ENCODE measurements at places on chromosomes 12 and 14.

DNA sequence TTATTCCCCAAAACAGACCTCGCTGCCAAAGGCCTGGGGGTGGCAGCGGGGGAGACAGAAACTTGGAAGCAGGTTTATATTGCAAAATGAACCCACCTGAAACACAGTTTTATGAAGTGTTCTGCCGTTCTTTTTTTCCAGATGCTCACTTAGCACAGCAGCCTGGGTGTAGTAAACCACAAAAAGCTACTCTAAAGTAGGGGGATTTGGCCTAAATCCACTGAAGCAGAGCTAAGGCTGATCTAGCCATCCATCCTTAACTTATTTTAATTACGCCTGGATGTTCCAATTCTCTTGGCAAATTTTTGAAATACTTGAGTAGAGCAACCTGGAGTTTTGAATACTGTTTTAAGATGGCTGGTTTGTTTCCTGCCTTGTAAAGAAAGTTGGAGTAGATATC, 121.2 kb downstream of the GPR135 start:
- DNase-seq, result no peak

- no peak for DNase-seq
Measured at GRCh38 chr14:75821831-75822521, 159.8 kb downstream of the TGFB3 start.

DNA sequence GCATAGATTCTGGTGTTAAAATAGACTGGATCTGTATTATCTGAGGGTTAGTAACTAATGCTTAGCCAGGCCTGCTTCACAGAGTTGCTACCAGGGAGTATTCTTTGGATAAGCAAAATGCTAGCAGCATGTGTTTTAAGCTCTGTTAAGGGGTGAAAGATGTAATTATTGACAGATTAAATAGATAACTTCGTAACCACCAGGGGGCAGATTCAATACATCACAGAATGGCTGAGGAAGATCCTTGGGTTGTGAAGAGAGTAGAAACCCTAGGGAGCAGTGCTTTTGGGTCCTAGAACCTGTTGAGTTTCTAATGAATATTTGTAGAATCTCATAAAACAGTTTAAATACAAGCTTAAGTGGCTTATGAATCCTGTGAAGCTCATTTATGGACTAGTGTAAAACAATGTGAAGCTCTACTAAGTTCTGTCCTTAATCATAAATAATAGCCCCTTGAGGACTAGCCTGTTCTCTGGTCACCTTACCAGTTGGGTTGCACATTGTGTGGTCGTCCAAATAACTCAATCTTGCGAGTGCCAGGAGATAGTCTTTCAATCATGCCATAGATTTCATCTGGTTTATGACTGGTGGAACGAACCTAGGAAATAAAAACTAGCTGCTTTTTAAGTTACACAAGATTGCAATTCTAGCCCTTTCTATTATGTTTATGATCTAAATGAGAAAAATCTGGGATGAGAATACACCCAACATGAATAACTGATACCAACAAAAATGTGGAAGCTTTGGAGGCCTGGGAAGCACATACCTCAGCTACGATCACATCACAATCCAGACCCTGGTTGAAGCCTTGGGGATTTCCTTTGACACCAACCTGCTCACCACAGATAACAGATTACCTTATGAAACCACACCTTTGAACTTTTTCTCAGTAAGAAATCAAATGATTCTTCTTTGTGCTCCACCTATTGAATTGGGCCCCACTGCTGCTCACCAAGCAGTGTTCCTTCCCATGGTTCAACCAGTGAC, 12.3 kb downstream of the METTL3 start:
- no peak for DNase-seq

DNA sequence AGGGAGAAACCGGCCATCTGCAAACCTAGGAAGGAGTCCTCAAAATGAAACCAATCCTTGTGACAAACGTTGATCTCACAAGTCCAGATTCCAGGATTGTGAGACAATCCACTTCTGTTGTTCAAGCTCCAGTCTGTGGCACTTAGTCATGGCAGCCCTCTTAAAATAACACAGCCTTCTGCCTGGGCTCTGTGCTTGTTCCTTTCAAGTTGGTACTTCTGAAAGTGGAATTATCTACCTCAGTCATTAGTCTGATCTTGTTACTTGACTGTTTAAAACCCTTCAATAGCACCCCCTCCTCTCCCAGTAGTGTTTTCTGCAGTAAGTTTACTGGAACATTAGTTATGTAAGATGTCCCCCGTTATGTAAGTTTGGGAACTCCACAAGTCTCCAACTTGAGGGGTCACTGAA, 111.0 kb upstream of the HIF1A start:
- DNase-seq, result no peak

GRCh38 chr12:14129611-14130195, 148.3 kb upstream of the GRIN2B start:
- DNase-seq, result no peak

DNA sequence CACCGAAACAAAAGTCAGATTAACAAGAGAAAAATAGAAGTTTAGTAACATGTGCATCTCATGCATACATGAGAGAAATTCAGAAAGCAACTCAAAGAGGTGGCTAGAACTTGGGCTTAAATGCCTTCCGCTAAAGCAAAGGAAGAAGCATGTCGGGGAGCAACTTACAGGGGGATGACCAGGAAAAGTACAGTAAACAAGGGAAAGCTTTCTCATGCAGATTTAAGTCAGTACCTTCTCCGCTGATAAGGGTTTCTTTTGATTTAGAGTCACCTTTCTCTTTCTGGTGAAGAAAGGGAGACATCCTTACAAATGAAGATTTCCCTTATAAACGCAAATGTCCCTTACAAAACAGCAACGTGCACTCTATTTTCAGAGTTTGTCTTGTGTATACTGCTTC, 6.0 kb upstream of the RNASE6 start:
- no peak for DNase-seq

DNA sequence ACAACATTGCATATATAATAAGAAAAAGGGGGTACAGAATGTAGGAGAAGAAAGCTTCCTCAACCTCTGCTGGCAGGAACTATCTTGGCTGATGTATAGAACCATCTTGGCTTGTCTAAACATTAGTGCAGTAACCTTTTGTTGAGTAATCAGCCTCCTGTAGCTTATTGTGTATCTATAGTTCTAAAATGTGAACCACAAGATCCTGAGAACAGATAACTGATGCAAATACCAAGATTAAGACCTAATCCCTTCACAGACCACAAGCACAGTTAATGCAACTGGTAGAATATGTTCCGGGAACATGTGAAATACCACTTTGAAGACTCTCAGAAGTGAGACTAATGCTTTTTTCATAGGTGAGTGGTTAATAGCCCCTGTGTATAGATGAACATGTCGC, 50.7 kb upstream of the KCNC2 start:
- no peak for DNase-seq

- DNase-seq, result peak; percentile 58
Measured at GRCh38 chr12:120041386-120042231, 52.6 kb downstream of the BICDL1 start.

DNA sequence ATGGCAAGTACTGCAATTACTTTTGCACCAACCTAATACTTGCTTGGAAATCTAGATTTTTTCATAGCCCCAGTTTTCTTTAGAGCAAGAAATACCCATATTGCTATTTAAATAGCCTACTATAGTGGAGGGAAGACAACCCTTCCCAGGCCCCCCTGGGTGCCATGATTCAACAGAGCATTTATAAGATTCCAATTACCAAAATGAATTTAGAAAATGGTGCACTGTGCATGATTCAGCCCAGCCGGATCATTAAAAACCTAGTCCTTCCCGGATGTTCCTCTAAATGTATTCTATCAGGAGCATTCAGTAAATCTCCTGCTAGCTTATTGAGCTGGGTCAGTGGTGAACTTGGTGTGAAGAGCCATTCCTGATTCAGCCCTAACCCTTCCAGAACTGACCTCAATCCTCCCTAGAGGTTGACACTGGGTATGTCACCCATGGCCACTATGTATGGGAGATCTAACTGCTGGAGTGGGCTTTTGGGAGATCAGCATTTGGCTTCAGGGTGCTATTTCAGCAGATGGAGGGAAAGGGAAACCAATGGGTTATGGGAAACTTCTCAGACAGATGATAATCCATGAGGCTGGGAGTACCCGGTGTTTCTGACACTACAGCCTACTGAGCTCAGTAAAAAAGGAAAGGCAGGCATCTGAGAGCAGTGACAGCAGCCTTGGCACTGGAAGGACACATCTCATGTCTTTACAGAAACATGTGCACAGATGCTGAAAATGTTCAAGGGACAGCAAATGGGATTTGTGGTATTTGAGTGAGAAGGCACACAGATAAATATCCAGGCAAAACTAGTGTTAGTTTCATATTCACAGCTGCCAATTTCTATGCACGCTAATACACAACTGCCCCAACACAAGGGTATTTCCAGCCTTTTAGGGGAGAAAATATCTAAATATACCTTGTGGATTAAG, 258.9 kb downstream of the DPF3 start:
- DNase-seq, result no peak

DNA sequence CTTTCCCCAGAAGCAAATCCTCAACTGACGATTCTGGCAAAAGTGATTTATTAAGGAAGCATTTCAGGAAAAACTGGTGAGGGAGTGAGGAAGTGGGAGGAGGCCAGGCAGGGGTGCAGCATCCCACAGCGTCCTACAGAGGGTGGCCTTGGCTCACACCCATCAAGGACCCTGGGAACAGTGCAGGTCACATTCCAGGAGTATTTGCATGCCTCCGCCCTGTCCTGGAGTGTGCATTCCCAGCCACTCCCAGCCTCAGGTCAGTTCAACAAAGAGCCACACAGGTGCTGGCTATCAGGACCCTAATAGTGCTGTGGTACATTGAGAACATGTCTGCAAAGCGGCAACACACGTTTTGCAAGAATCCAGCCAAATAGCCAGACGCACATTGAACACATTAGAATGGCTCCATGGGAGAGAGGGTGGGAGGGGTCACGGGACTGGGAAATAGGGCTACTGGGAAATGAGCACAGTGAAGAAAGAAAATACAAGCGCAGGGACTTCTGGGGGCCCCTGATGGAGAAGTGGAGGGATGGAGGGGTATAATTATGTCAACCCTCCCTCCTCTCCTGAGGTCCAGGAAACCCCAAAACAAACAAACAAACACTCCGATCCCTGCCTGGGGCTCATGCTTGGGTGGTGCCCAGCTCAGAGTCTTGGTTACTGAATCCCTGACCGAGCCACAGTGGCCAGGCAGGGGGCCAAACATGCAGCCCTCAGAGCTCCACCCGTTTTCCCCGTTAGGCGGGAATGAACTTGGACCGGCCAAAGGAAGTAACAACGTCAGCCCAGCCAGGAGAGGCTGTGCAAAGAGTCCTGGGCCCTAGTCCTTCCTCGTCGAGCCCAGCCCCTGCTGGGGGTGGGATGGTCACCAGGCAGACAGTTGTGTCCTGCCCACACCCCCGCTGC, 36.5 kb downstream of the CMKLR1 start:
- DNase-seq, result no peak

- no peak for DNase-seq
Measured at GRCh38 chr12:91384366-91384765, 201.7 kb upstream of the DCN start.

- DNase-seq, result no peak
Measured at GRCh38 chr14:52241087-52241793, 26.3 kb upstream of the PTGDR start.

DNA sequence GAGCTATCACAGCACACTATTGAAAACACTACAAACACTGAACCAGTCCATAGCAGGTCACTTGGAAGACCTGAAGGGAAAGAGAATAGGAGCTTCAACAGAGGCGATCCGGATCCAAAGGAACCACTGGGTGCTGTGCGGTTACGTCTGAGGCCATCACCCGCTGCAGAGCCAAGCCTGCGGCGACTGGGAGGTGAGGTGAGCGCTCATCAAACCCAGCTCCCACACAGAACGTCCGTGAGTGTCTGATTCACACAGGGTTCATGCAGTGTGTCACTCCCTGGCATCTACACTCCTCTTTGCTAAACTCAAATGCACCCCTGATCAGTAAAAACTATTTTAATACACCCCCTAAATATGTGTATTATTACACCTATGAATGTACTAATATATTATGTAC, 64.1 kb downstream of the TMEM132D start:
- DNase-seq, result no peak

DNA sequence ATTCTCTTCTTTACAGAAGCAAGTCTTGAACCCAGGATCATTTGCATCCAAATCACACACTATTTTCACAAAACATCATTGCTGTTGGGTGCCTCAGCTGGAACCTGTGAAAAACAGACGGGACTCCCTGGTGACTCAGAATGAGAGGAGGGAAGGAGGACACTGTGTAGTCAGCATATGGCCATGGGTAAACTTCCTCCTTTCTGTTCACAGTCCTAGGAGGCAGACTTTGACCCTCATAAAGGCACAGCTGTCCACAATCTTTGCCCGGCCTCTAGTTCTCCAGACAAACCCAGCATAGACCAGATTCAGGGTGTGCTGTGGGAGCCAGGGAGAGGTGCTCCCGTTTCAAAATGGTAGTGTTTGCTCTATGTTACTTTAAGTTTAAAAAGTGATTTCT, 62.0 kb downstream of the DYRK2 start:
- no peak for DNase-seq

- DNase-seq, result no peak
Measured at GRCh38 chr14:67717048-67717447, 15.4 kb downstream of the RDH12 start.

DNA sequence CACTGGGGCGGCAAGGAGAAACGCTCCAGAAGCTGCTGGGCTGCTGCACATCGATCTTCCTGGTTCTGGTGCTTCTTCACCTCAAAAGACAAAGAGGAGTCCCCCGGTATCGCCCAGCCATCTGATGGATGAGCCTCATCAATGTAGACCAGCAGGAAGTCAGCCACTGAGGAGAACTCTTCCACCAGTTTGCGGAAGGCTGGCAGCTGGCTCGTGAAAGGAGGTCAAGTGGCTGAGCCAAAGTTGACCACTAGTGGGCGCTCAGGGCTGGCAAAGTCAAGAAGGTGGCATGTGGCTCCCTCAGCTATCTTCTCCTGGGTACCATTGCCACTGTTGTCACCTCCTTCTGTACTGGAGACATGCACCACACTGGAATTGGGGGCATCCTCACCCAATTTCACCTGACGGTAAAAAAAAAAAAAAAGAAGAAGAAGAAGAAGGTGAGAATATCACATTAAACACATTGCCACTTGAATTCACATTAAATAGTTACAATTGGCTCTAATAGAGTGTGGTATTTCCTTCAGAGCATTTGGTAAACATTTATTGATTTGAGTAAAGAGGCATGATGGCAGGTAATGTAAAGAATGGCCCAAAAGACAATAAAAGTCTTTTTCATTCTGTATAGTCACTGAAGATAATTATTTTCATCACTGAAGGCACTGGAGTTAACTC, 8.3 kb downstream of the DIO2 start:
- DNase-seq, result no peak

DNA sequence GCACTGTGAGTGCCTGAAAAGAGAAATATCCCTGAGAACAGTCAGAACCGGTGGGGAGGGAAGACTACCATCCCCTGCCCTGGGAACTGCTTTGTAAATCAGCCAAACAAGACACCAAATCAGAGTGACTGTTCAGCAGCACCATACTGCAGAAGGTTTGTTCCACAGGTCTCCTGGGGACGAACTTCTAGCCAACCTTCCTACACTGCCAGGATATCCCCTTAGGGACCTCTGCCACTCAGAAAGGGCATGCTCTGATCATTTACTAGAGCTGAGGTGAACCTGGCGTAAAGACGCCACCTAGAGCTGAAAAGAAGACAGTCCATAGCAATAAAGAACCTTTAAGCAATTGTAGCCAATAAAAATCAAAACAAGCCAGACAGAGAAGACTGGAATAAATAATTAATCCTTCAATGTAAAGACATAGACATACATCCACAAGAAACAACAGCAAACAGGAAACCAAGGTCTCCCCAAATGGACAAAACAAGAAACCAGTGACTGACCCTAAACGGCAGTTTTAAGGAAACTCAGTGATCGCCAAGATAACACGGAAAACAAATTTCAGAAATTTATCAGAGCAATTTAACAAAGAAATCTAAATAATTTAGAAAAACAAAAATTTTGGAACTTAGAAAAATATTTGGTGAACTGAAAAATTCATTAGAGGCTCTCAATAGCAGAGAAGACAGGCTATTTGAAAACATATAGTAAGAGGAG, 228.1 kb upstream of the AMIGO2 start:
- peak; percentile 49 for DNase-seq

All from activated CD4-positive, alpha-beta T cell treated with anti-CD3 and anti-CD28 coated beads, Interleukin-2, amount 50 U/mL, for 1 hour (primary cell).